HFFc6 (cell line): ENCODE measurements at places on chromosomes 4 and X. TPM values are rescaled to one million over a fixed set of nuclear protein-coding genes. Genes with fewer than 3 reads are reported as not detected.

- peaks cover 3% of the 10 kb centered on the region for H3K27me3 ChIP-seq
- DNase-seq = no peak
- no peak overlapping the region for H3K27ac ChIP-seq
- no peak overlapping the region for H3K4me3 ChIP-seq
- H3K4me1 ChIP-seq = no peaks in the 10 kb centered on the region
These were observed 910.4 kb upstream of the PCDH10 start for GRCh38 chr4:132238697-132239096.

The FGF13 gene
- not detected in 2 replicates for total RNA-seq

The LDB2 gene
- total RNA-seq = 23.3 to 31.6 TPM (median 25.5 TPM) in 3 replicates

The CAPN6 gene
- total RNA-seq = 0.05 TPM in 1 of 3 replicates, not detected in the others

- no peaks in the 10 kb centered on the region for H3K4me1 ChIP-seq
- no peaks in the 10 kb centered on the region for H3K36me3 ChIP-seq
- no peak overlapping the region for H3K4me3 ChIP-seq
- H3K27ac ChIP-seq = no peak overlapping the region
- H3K27me3 ChIP-seq = peaks cover 16% of the 10 kb centered on the region
- DNase-seq = no peak
These were observed 10.3 kb upstream of the MXD4 start for GRCh38 chr4:2272026-2272827.

DNA sequence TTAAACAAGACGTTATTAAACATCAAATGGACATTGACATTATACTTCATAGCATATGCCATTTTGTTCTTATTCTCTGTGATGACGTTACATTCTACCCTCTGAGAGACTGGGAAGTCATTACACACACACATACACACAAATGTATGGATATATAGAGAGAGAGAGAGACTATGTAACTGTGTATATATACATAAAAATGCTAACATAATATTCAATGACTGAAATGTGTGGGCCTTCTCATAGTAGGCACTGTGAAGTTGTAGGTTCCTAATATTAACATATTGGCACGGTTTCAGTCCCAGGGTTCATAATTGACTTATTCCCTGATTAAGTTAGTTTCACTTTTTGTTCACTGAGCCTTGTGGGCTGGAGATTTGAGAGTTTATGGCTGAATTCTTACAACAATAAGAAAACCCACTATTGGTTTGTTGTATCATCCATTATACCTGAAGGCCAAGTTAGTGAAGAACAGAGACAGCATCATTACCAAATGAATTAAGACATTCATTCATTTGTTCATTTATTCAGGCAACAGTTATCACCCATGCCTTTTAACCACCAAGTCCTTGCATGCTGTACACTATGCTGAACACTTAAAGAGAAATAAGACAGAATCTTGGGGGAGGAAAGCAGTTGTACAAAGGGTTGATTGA, 68.5 kb downstream of the GAB1 start:
- H3K4me1 ChIP-seq = peaks cover 33% of the 10 kb centered on the region
- H3K4me3 ChIP-seq = no peak overlapping the region
- DNase-seq = no peak
- no peaks in the 10 kb centered on the region for H3K36me3 ChIP-seq
- H3K27me3 ChIP-seq = peaks cover 1% of the 10 kb centered on the region; the same call in 1 of the 2 replicates

The NPNT gene
- total RNA-seq = not detected in 3 replicates

GRCh38 chrX:29488919-29489318, 726.4 kb upstream of the MAGEB2 start:
- DNase-seq = no peak
- H3K27ac ChIP-seq = no peak overlapping the region
- no peak overlapping the region for H3K4me3 ChIP-seq
- peaks cover 17% of the 10 kb centered on the region for H3K4me1 ChIP-seq

DNA sequence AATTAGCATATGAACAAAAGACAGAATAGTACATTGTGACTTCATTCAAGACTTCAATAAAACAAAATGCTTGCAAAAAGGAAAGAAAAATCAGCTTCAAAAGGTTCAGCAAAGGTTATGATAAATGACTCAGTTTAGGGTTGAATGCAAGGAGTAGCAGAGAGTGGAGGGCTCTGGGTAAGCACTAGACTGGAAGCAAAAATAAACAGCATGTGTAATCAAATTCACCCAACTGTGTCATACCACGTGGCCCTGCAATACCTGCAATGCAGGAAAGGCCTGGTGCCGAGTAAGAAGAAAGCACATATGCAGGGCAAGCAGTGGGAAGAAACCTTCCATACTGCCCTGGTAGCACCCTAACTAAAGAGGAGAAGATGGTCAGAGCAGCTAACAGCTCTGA, 88.7 kb downstream of the ATP11C start:
- no peaks in the 10 kb centered on the region for H3K27me3 ChIP-seq
- peaks cover 12% of the 10 kb centered on the region for H3K4me1 ChIP-seq
- 0 out of 2 replicates have a peak, but pooled peaks cover 5% of the 10 kb centered on the region for H3K36me3 ChIP-seq
- H3K27ac ChIP-seq = no peak overlapping the region
- no peak overlapping the region for H3K4me3 ChIP-seq

The STOX2 gene
- 0.17 TPM in 1 of 3 replicates, not detected in the others for total RNA-seq

DNA sequence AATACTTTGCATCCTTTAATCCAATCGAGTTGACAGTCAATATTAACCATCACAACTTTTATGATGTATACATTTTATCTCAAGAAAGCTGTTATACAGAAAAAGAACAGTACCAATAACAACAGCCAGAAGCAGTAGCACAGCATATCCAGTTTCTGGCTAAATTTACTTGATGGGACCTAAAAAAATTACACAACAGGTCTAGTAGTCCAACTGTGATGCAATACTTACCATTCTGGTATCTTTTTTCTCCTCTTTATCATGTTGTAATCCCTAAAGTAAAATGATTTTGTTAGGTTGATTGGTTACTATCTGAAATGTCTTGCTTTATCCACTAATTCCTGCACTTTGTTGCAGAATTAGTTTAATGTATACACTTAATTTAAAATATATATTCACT, 1150.6 kb downstream of the FAT4 start:
- H3K36me3 ChIP-seq = peaks cover 7% of the 10 kb centered on the region
- DNase-seq = no peak
- H3K4me1 ChIP-seq = peaks cover 11% of the 10 kb centered on the region; the same call in 1 of the 2 replicates
- no peak overlapping the region for H3K27ac ChIP-seq
- H3K27me3 ChIP-seq = no peaks in the 10 kb centered on the region; the same call in 1 of the 2 replicates

GRCh38 chrX:106208154-106208553, 40.0 kb downstream of the PWWP3B start:
- H3K4me3 ChIP-seq = no peak overlapping the region
- H3K36me3 ChIP-seq = no peaks in the 10 kb centered on the region
- H3K27ac ChIP-seq = no peak overlapping the region
